ENCODE measurements at places on chromosomes 7 and 10.

DNA sequence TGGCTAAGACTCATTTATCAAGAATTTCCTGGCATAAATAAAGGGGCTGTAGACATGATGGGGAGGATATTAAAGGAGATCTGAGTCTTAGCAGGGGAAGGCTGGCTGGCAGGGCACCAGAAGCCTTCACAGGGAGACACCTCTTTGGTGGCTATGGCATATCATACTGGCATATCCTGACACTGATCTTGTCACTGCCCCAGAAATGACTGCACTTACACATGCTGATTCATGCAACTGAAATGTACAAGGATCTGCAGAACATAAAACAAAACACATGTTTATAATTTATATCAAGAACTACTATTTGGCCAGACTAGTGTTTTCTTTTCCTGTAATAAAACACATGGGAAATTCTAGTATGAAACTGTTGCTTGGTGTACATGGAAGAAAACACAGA lies 5.5 kb upstream of the LIPN start:
- no peak for DNase-seq

DNA sequence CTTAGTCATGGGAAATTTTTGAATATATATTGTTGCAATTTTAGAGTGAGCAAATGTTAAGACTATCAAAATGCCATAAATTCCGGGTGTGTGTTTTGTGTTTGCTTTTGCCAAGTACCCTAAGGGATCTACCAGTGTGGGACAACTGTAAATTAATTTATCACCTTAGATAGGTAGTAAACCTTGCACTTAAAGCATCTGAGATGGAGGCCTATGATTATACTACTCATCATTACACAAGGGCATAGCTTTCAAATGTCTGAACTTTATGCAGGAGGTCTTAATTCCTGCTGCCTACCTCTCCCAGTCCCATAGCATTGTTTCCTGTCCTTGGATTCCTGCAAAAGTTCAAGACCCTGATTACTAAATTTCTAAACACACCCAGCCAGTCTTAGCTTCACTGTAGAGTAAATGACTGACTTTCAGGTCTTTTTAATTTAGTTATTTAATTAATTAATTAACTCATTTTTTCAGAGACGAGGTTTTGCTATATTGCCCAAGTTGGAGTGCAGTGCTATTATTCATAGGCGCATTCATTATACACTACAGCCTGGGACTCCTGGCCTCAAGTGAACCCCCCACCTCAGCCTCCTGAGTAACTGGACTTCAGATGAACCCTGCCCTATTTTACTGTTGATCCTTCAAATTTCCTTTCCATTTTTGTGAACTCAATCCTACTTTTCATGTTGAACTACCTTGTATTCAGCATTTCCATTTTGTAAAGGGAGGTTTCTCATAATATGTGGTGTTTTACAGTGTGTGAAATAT lies 47.0 kb downstream of the THSD7A start:
- DNase-seq: no peak

DNA sequence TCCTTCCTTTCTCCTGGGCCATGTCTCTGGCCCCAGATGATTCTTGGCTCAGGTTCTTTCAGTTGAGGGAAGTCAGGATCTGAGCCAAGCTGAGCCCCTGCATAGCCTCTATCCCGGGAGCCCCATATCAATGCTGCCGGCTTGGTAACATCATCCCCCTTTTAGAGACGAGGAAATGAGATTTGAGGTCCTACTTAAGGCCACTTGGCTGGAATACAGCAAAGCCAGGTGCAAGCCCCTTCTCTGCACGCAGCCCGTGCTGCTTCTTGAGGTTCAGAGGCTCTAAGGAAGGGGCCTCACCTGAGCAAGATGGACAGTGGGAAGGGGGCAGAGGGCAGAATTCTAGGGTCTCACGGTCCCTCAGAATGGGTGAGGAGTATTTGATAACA lies 2.4 kb upstream of the IRF5 start:
- DNase-seq: no peak

DNA sequence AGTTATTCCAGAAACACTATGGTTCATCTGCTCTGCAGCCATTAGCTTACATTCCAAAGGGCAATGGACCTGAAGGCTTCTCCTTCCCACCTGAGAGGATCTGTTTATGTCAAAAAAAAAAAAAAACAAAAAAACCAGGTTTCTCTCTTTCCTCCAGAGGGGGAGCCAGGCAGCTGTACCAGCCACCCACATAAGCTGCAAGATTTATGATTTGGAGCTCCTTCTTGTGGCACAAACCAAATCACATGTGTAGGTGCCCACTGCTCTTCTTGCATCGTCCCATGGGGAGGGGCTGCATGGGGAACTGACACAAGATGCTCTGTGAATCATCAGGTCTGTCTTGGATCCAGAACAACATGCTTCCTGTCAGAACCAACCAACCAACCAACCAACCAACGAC lies 231.6 kb upstream of the IGFBP3 start:
- DNase-seq: no peak

DNA sequence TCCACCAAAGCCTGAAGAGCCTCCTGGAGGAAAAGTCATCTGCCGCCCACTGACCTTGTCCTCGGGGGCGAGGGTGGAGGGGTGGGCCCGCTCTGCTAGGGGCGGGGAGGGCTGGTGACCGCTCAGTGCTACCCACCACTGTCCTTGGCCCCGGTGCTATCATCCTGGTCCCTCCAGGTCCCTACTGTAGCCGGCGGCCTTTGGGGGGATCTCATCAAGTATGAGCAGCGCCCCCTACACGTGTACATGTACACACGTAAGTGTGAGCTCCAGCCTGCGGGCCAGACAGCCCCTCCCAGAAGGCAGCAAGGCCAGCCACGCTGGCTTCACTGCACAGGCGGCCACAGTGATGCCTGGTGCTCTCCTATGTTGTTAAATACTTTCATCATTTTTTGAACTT lies 19.6 kb downstream of the TTYH3 start:
- no peak for DNase-seq

GRCh38 chr7:37379546-37380277 lies 69.0 kb downstream of the ELMO1 start:
- DNase-seq: no peak

DNA sequence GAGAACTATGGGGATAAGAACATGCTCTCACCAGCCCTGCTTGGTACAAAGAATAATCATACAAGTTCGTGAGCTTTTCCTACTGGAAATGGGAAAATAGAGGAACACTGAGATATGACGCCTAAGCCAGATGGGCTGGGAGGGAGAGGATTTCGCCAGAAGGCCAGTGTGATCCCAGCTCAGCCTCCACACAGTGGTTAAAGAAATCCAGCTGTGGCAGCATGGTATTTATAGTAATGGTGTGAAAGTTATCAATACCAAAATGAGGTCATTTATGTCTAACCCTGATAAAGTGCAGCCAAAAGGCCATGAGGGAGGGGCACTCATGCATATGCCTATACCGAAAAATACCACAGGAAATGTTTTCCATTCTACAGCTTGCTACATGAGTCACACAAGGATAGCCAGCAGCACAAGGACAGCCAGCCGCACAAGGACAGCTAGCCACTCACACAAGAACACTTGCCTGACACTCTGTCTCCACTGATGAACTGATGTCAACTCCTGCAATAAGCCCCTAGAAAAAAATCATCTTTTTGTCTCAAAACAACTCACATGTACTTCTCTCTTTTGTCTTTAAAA lies 49.4 kb downstream of the FRMPD2 start:
- DNase-seq: no peak

GRCh38 chr10:132532749-132533560 lies 4.6 kb upstream of the INPP5A start:
- DNase-seq: no peak

- DNase-seq: no peak
Measured at GRCh38 chr7:103446049-103446520, at the start of gene SLC26A5. TSS of gene SLC26A5 (minus strand) at chr7:103446207. CDS start at chr7:103421514, 24,693 bp downstream.

- DNase-seq: no peak
Measured at GRCh38 chr10:33153968-33154327, 180.5 kb downstream of the NRP1 start.

DNA sequence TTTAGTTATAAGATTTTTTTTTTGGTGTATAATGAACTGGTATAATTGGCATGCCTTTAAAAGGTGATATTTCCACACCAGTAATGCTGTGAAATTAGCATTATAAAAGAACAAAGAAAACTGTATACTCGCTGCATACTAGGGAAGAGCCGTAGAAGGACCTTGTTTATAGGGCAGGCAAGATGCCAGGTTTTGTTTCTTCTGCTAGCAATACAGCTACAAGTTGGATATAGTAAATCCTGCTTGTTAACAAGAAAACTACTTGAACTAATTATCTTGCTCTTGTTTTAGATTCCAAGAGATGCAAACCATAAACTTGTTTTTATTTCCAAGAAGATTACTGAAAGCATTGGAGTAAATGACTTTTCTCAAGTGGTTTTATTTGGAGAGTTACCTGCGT lies 1.9 kb downstream of the DNAH11 start:
- DNase-seq: no peak

DNA sequence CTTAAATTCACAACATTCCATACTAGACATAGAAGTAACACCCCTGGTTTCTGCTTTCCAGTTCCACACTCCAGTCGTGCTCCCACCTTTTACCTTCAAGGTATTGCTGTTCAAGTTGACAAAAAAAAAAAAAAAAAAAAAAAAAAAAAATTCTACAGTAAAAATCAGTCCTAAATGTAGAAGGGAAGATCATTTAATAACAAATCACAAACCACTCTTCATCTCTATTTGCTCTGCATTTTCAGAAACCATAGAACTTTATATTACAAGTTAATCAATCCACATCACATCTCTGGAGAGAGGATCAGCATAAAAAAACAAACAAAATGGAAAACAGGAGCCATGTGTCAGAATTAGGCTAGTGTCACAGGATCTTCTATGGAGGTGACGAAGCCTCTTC lies 206.3 kb upstream of the KLF14 start:
- DNase-seq: no peak

DNA sequence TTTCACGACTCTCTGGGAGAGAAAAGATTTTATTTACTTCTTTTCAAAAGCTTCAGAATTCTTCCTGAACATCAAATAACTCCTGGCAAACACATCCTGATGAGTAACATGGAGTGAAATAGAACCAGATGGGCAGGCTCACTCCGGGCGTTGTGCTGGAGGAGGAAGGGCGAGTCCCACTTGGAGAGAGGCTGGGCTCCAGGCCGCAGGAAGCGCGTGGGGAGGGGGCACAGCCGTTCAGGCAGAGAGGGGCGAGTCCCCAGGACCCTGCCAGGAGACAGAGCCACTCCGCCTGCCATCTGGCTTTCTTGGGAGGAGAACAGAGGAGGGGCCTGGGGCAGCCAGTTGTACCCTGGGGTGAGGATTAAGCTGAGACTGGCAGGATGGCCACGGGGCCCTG lies 265.9 kb upstream of the ZMIZ1 start:
- no peak for DNase-seq

DNA sequence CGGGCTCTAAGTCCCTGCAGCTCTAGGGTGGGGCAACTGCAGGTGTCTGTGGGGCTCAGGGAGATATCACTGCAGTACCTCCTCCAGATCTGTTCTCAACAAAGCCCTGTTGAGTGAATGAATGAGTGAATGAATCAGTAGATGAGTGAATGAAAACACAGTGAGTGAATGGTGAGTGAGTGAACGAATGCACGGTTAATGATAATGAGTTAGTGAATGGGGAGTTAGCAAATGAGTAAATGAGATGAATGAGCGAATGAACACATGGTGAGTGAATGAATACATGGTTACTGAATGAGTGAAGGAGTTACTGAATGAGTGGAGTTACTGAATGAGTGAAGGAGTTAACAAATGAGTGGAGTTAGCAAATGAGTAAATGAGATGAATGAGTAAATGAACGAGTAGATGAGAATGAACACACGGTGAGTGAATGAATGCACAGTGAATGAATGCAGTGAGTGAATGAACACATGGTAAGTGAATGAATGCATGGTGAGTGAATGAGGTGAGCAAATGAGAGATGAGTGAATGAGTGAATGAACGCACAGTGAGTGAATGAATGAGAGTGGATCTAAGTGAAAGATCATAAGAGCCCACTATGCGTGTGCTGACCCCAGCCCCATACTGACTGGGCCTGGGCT lies 34.3 kb downstream of the STK32C start:
- no peak for DNase-seq

- DNase-seq: no peak
Measured at GRCh38 chr10:102327002-102327401, 68.5 kb upstream of the NFKB2 start.

DNA sequence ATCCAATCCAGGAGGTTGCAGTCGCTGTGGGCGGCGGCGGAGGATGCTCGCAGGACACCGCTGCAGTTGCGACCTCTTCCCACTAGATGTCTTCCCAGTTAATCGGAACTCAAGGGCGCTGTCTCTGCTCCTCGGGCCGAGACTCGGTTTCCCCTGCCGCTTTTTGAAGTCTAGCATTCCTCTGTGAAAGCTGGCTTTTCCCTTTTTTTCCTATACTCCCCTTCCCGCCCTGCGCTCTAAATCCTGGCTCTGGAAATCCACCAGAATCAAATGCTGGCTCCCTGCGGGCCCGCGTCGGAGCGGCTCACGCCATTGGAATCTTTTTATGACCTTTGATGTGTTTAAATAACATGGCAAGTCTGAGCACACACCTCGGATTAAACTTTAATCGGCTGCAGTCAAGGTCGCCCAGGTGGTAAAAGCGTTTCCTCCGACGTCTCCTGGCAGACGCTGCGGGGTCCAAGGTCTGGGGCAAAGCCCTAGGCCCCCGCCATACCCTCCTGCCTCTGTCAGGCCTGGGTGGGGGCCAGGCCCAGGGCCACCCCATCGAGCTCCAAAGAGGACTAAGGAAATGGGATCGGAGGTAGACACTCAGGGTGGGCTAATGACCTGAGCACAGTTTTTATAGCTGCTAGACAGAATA lies 10.7 kb upstream of the HOXA13 start:
- no peak for DNase-seq

GRCh38 chr10:17912754-17913153 lies 39.0 kb upstream of the SLC39A12 start:
- DNase-seq: no peak

Data from type B pancreatic cell (in vitro differentiated cells).